ENCODE measurements at places on chromosomes 12 and 14.

- no peak for DNase-seq
These were observed 1.8 kb downstream of the C12orf57 start for GRCh38 chr12:6945613-6946012.

- no peak for DNase-seq
These were observed 15.1 kb upstream of the GRIP1 start for GRCh38 chr12:66693901-66694513.

- no peak for DNase-seq
These were observed 2.4 kb downstream of the CRIP2 start for GRCh38 chr14:105476831-105477659.

DNA sequence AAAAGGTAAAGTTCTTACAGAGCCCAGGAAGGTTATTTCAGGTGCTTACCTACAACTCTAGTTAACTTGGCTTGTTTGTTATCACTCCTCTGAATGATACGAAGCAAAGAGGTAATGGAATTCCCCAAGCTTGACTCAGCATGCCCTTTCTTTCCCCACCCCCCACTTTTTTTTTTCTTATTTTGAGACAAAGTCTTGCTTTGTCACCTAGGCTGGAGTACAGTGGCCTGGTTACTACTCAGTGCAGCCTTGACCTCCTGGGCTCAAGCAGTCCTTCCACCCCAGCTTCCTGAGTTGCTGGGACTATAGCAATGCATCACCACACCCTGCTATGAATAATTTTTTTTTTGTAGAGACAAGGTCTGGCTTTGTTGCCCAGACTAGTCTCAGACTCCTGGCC lies 17.1 kb upstream of the YBX3 start:
- DNase-seq: no peak

Measured in activated CD4-positive, alpha-beta memory T cell treated with anti-CD3 and anti-CD28 coated beads, Interleukin-2, amount 10 ng/mL, durations not matched to agents 7 days and 5 days (primary cell).